Endothelial cell of umbilical vein (primary cell): ENCODE measurements at places on chromosomes 12 and 14. TPM values are rescaled to one million over a fixed set of nuclear protein-coding genes. Genes with fewer than 3 reads are reported as not detected.

The CSRP2 gene
- total RNA-seq: 12.7 and 13.4 TPM in 2 replicates

The MANSC4 gene
- total RNA-seq: 0.65 TPM in 1 of 2 replicates, not detected in the other

The RFLNA gene
- total RNA-seq: 3.4 and 19.7 TPM in 2 replicates

The KRT2 gene
- total RNA-seq: not detected in 2 replicates

The STAC3 gene
- 0.55 and 1.0 TPM in 2 replicates for total RNA-seq

The SYNDIG1L gene
- not detected in 2 replicates for total RNA-seq

The DNAI7 gene
- not detected in 2 replicates for total RNA-seq

The RARG gene
- 16.1 and 19.5 TPM in 2 replicates for total RNA-seq

The C14orf132 gene
- total RNA-seq: 3.6 and 7.6 TPM in 2 replicates

The CLEC6A gene
- total RNA-seq: not detected in 2 replicates

The ENDOU gene
- total RNA-seq: not detected in 2 replicates

The B4GALNT3 gene
- total RNA-seq: not detected in 2 replicates

The KCNMB4 gene
- 0.97 and 2.1 TPM in 2 replicates for total RNA-seq
